NCI-H524 (cell line): ENCODE measurements at places on chromosomes 3 and 15.

DNA sequence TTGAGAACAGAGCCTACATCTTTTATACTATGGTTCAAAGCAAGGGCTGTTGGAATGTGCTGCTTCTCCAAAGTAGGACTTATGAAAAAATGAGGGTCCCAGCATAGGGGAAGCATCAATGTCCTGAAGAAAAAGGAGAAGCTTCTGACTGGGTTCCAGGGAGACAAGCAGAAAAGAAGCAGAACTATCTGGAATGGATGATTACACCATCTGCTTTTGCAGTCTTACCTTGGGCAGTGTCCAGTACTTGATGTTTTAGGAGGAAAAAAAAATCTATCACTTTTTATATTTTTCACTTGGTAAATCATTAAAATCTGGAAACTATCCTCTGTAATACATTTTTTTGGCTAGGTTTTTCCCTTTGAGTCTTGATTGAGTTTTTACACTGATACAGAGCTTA is 57.9 kb upstream of the DPH6 start:
- no peak for DNase-seq

DNA sequence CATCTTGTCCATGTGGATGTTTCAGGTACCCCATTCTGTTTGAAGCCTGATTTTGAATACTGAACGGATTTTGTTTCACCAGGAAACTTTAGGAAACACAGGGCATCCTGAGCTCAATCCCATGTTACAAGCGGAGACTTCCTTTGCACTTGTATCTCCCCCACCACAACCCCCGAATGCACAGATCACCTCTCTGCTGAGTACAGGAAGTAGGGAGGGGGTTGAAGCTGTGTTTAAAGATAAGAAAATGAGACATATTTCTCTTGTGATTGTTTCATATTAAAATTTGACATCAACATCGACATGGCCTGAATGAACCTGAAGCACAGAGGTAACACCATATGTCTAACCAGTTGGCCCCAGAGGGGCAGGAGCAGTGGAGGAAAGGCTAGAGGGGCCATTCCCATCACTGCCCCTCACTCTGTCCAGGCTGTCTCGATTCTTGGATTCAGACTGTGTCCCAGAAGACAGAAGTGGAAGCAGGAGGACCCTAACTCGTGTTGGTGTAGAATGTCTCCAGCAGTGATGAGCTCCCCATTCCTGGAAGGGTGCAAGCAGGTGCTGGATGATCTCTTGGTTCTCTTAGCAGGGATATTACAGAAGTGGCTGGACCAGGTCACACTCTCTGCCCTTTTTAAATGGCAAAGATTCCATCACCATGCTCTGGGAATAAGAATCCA is 59.6 kb upstream of the IQSEC1 start:
- no peak for DNase-seq

DNA sequence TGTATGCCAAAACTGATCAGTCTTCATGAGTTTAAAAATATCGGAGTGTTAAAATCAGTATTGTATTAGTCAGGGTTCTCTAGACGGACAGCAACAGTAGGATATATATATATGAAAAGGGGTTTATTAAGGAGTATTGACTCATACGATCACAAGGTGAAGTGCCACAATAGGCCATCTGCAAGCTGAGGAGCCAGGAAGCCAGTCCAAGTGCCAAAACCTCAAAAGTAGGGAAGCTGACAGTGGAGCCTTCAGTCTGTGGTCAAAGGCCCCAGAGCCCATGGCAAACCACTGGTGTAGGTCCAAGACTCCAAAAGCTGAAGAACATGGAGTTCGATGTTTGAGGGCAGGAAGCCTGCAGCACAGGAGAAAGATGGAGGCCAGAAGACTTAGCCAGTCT is 391.0 kb upstream of the CADM2 start:
- DNase-seq: no peak

GRCh38 chr15:37099319-37100108 is 835 bp downstream of the MEIS2 start:
- peak; percentile 67 for DNase-seq

DNA sequence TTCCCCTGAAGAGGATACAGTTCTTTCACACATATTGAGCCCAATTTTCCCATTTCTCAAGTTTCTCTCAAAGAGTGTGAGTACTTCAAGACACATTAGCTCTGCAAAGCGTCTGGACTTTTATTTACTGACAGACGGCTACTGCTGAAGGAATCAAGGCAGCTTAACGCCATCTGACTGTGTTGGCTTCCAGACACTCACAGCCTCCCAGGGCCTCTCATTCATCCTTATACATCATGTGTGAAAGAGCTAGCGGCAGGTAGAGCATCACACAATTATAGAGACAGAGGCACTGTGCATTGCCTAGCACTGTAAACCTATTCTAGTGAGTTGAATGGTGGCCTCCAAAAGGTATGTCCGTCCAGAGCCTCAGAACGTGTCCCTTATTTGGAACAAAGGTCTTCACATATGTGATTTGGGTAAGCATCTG is 284.1 kb upstream of the STT3B start:
- DNase-seq: peak; percentile 7

DNA sequence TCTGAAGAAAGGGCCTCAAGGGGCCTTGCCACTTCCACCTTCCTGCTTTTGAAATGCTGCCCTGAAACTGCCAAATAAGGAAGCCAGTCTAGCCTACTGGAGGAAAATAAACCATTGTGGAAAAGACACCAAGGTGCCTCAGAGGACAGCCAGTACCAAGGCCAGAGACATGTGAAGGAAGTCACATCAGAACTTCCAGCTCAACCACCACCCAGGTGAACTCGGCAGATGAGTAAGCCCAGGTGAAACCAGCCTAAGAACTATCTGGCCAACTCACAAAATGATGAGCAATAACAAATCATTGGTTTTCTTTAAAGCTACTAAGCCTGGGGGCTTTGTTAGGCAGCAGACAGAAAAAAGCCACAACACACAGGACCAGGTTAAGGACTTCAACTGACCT is 103.0 kb downstream of the MAGI1 start:
- DNase-seq: no peak

GRCh38 chr3:42504334-42505127 is 2.1 kb downstream of the VIPR1 start:
- DNase-seq: no peak

DNA sequence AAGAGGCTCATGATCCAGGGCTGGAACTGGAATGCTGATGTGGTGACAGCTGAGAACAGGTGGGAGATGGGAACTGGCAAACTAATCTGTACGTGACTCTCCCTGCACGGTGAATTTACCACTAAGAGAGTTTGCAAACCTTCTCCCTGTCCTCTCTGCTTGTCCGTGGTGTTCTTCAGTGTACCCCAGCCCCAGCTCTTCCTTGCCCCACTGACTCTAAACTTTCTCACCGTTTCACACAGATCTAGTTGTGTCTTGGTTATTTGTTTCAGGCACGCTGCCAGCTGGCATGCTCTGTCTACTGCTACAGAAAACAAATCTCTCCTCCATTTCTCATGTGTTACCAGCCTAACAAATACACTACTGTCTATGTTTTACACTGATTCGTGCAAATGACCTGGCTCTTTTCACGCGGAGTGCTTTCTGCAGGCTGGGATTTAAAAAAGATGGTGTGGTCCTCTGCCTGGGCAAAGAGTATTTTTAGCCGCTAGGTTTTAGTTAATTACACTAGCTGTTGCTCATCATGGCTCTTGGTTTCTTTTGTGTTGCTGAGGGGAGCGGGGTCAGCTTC is 192.7 kb upstream of the LRIG1 start:
- DNase-seq: peak; percentile 3

GRCh38 chr3:45224824-45225464 is 1.1 kb downstream of the TMEM158 start:
- DNase-seq: peak; percentile 30

DNA sequence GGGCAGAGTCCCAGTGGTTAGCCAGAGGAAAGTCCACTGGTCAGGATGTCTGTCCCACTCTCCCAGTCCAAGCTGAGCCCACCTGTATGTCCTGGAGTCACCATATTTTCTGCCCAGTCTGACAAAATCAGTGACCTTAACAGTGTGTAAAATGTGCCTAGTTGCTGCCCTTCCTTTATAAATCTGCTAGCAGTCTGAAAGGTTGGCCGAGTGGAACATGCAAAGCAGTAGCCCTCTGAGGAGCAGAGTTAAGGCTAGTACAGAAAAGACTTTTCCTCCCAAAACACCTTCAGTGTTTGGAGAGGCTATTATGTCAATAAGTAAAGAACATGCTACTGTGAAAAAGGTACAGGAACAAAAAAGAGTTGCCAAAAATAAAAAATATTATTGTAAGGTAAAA is 15.3 kb downstream of the TTC21A start:
- no peak for DNase-seq

- no peak for DNase-seq
These were observed 106.8 kb downstream of the BBX start for GRCh38 chr3:107629566-107629965.

DNA sequence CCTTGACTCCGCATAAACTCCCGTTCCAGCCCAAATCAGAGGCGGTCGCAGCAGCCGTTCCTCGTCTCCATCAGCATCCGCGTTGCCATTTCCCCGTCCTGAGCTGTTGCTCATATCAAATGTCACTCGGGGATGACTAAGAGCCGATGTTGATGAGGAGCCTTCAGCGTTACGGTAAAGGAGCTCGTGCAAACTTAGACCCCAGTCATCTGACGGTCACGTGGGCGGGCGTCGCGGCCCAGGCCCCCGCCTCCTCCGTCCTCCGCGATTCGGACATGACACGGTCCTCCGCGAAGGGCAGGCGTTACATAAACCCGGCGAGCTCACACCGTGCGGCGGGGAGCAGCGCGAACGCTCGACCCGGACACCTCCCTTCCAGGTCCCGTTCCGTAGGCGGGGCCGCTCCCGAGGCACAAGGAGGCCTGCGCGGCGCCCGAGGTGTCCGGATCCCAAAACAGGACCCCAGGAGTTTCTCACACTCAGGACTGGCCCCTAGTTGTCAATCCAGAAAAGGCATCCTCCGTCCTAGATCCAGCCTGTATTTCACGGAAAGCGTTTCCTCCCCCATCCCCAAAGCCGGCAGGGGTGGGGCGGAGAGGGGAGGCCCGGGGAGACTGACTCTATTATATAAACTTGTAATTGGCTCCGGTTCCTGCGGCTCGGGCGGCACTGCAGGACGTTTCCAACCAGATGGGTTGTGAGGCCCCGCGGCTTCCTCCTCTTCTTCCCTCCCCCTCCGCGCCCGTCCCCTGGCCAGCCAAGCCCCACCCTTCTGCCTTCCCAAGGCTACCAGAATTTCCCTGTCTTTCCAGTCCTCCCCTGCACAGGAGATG is 100.0 kb upstream of the IGF1R start:
- DNase-seq: peak; percentile 64

- DNase-seq: no peak
These were observed 702 bp upstream of the GPX1 start for GRCh38 chr3:49358884-49359225.

DNA sequence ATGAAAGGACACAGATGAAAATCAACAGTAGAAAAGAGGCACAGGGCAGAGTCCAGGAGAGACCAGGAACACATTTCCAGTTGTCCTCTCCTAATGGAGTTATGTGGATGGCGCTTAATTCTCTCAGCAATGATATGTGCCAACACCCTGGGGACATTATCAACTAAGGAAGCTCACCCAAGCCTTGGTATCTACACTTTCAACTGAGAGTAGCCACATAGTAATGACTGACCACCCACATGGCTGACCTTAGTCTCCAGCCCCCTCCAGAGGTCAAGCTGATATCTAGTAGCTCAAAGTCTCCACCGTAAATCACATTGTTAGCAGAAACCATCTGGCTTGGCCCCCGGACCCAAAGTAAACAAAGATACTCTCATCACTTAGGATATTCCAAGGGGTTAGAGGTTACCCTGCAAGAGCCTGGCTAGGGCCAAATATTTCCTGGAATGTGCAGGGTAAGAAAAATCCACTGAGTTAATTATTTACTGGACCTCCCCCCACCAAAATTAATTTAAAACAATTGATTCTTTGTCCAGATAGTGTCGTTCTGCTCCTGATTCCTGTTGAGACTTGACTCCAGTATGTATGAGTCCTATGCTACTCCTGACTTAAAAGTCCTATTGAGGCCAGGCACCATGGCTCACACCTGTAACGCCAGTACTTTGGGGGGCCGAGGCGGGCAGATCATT is 24.8 kb downstream of the GABRR3 start:
- DNase-seq: no peak

DNA sequence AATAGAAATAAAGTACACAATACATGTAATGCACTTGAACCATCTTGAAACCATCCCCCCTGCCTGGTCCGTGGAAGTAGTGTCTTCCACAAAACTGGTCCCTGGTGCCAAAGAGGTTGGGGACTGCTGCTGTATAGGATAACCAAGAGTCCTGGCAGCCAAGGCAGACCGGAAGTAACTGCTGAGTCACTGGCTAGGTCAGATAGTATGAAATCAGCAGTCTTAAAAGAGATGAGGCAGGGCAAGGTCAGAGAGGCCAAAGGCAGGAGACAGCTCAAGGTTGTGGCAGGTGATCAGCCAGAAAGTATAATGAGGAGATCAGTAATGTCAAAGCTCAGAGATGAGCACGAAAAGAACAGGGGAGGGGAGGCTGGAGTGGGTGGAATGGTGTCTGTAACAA is 60.2 kb downstream of the MAP3K13 start:
- no peak for DNase-seq

GRCh38 chr3:28564211-28564610 is 215.6 kb upstream of the AZI2 start:
- DNase-seq: no peak

GRCh38 chr3:119376758-119377157 is 82.6 kb downstream of the ARHGAP31 start:
- DNase-seq: no peak

GRCh38 chr15:90009301-90010022 is 8.3 kb downstream of the ZNF710 start:
- DNase-seq: no peak

GRCh38 chr3:108818404-108818803 is 4.2 kb upstream of the TRAT1 start:
- DNase-seq: peak; percentile 13

DNA sequence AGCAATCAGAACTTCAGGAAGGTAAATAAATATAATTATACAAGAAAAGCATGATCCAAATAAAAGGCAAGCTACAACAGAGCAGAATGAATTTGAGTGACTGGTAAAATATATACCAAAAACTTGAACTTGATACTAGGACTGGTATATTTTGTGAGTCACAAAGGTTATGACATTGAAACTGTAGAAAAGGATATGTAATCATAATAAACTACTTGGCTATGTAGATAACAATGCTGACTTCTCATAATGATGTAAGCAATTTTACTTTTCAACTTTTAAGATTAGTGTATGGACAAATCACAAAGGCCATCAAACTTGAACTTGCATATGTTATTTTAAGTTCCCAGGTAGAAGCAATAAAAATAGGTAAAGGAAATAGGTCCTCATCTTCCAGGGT is 384.5 kb upstream of the NECTIN3 start:
- DNase-seq: no peak
